ENCODE measurements at places on chromosomes 13 and 19. TPM values are rescaled to one million over a fixed set of nuclear protein-coding genes. Genes with fewer than 3 reads are reported as not detected.

DNA sequence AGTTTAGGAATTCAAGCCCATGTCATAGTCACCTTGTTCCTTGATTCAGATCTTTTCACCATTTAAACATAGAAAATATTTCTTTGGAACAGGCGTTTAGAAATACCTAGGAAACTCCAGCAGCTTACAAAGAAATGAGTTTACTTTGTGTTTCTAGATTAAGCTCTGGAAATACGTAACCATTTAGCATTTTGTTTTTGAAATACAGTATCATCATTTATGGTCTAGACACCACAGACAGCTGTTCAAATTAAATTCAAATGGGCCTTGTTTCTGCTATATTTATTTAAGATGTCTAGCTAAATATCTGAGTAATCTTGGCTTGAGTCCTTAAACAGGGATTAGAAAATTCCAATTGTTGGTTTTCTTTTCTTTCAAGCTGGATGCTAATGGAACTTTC is 228.5 kb downstream of the NDFIP2 start:
- H3K4me3 ChIP-seq = no peak overlapping the region
- H3K27ac ChIP-seq = no peak overlapping the region
- no peaks in the 10 kb centered on the region for H3K36me3 ChIP-seq
- no peaks in the 10 kb centered on the region for H3K27me3 ChIP-seq

- H3K4me1 ChIP-seq = no peaks in the 10 kb centered on the region
- no peak for DNase-seq
- no peak overlapping the region for H3K27ac ChIP-seq
- H3K36me3 ChIP-seq = no peaks in the 10 kb centered on the region
These were observed 406.8 kb downstream of the KLF5 start for GRCh38 chr13:73465617-73465971.

The SBK2 gene
- total RNA-seq = 0.42 TPM

DNA sequence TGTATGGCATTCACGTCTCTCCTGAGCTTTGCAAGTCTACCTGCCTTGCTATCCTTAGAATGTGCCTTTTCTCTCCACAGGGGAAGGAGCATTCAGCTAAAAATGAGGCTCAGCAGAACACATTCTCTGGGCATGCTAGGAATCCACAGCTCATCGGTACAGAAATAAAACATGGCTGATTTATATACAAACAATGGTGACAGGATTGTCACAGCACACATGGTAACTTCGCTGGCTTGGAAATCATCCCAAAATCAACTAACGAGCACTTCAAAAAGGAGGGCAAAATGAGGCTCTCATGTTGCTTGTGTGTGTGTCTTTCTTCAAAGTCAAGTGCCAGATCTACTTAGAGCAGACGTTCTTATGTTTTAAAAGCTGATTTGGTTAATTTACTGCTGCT is 373.0 kb downstream of the FGF14 start:
- peaks cover 13% of the 10 kb centered on the region for H3K4me1 ChIP-seq
- no peak for DNase-seq
- no peak overlapping the region for H3K27ac ChIP-seq

DNA sequence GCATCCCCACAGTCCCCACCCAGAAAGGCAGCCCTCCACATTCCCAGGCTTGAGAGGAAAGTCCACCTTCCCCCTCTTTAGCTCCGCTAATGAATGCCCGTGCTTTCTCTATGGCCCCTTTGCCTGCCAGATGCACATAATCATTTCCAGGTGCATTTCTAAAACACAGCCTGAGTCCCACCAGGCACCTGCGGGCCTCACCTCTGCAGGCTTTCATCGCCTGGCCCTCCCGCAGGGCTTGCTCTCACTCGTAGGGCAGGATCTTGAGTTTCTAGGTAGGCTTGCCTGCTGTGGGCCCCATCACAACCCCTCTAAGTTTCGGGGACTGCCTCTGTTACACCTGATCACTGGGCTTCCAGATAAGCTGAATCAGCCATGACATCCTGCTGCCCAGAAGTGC is 173.6 kb downstream of the ZNF536 start:
- H3K4me3 ChIP-seq = no peak overlapping the region
- H3K36me3 ChIP-seq = peaks cover 8% of the 10 kb centered on the region
- DNase-seq = no peak
- no peak overlapping the region for H3K27ac ChIP-seq
- peaks cover 14% of the 10 kb centered on the region for H3K4me1 ChIP-seq
